ENCODE measurements at places on chromosomes 3 and 15.
A peak's percentile ranks its signal among the peaks of the same experiment; 100 is the strongest.

- DNase-seq = no peak
These were observed 703.7 kb downstream of the NLGN1 start for GRCh38 chr3:174101244-174101643.

GRCh38 chr3:45116350-45116749, 29.8 kb downstream of the CDCP1 start:
- no peak for DNase-seq

GRCh38 chr3:138234401-138235179, 47.5 kb downstream of the ARMC8 start:
- no peak for DNase-seq

DNA sequence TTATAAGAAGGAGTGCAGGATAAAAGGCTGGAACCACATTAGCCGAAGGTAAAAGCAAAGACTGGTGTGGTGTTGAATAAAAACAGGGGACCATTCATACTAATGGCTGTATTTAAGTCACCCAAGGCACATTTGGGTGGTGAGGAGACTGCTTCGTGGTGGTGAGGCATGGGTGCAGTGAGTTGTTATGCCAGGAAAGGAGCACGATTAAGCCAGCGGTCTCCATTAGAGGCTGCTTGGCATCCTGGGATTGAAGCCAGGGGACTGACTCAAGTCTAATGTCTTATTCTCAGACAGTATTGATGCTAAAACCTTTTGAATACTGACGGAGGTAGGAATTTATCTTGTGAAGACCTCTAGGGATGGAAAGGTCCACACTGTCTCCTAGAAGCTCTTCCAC, 21.9 kb downstream of the FEM1B start:
- no peak for DNase-seq

DNA sequence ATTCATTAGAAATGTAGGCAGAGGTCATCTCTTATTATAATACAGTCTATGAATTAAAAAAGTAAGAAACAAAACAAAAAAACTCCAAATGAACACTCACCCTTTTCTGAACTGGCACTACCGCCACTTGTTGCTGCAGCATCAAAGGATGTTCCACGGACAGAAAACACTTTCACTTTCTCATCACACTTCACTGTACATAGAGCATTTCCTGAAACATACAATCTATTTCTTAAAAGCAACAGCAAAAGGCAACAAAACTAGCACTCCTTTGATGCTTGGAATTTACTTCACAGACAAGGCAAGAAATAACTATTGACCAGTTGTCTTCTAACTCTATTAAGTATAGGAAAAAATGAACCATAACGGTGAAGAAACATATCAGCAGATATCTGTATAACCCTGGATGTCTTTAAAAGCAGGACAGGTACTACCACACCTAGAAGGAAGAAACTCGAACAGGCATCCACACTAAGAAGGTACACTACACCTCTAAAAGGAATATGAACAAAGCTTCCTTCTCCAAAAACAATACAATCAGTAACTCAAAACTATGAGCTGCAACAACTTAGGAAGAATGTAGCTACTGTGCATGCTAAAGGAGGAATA, 24.9 kb downstream of the ETFA start:
- no peak for DNase-seq

DNA sequence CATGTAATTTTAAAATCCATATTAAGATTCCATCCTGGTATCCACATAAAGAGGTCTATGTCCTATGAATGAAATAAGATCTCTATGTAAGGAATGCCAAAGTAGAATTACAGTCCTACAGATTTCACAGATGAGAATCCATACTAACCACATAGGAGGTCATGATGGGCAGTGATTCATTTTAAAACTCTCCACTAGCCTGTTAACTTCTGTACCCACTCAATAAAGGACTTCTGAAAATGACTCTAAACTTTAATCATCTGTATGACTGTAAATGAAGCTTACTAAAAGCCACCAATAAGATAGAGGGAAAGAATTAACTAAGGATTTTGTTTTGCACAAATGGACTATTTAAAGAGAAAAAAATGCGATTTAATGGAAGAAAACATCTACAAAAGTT, 28.7 kb downstream of the MORC1 start:
- no peak for DNase-seq

- no peak for DNase-seq
These were observed 3.6 kb downstream of the DUOX2 start for GRCh38 chr15:45110256-45110820.

GRCh38 chr3:144107923-144108322, 136.3 kb downstream of the DIPK2A start:
- no peak for DNase-seq

DNA sequence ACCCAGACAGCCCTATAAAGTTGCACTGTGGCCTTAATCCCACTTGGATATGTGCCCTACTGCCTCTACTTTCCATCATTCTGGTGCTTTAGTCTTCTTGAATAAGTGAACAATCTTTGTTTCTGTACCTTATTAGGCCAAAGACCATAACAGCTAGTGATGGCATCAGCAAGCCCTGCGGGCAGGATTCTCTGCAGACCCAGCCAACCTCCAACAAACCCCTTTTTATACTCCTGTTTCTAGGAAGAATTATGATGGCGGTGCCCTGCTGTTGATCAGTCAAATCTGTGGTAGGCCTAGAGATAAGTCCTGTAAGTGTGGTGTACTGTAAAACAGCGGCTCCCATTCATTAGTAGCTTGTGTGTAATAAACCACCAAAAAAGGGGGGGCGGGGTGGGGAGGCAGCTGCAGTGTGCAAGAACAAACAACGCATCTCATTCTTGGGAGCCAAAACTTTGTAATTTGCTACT, 40.5 kb downstream of the SOX2 start:
- no peak for DNase-seq

DNA sequence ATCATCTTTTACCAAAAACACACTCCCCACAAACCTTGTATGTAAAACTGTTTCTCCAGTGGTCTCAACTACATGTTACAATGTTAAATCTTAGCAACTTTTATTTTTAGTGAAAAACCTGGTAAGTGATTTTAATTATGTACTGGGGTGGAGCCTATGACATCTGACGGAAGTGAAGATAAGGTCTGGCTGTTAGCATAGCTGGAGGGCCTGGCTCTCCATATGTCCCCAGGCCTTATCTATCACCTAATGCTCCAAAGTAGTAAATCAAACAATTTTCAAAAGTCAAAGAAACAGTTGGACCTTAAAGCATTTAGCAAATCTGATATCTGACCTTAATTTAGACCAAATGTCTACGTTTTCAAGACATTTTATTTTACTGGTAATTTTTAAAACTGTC, 173.6 kb upstream of the SMAD3 start:
- no peak for DNase-seq

- DNase-seq = no peak
These were observed 42.3 kb upstream of the KLHL25 start for GRCh38 chr15:85837011-85837433.

DNA sequence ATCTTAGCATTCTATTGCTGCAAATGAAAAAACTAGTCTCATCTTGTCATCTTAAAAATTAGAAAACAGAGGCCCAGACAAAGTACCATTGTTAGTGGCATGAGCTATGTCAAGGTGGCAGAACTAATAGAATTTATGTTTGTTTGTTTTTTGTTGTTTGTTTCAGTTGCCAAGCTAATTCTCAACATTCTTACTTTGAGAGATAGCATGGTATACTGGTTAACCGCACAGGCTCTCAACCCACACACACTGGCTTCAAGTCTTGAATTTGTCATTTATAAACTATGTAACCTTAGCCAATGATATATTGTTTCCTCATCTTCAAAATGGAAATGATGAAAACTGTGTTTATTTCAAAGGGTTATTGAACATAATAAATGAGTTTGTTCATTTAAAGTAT, 367.6 kb upstream of the PLSCR5 start:
- no peak for DNase-seq

DNA sequence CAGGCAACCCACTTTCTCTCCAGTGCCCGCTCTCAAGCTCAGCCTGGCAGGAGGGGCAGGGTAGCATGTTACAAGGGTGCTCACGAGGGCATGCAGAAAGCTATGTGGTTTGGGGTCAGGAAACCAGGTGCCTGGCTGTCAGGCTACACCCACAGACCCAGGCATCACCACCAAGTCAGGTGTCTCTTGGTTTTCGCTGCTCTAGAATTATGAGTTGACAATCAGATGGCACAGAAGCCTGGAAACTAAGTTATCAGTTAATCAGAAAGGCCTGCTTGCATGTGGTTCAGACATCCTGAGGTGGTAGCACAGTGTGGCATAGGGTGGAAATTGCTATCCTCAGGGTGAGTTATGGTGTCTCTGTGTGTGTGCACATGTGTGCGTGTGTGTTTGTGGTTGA, 16.2 kb upstream of the CCR9 start:
- DNase-seq = no peak

DNA sequence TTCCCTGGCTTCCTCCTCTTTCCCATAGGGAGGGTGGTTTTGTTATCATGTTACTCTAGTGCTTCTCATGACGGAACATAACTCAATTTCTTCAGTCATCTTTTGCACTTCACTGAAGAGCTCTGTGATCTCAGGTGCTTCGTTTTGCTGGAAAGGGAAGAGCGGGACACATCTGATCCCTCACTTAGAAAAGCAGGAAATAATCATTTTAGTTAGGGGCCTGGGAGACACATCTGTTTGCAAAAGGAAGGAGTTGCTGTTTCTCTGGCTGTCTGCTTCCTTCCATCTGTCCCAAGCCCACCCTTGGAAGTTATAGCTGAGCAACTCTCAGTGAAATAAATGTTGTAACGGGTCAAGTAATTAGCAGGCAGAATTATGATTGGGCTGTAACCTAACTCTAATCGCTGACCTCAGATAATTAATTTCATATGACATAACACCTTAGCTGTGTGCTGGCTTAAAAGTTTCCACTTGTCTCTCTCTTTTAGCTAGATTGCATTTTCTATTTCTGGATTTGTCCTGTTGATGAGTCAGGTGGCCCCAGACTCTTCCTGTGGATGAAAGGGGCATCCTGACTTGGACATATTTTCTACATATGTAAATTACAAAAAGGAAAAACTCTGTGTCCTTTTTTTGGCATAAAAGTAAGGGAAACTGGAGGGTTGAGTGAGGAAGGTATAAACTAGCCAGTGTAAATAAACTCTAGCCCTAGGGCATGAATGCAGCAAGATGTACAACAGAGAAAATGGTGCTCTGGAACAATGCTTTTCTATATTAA, 11.0 kb upstream of the FILIP1L start:
- no peak for DNase-seq

DNA sequence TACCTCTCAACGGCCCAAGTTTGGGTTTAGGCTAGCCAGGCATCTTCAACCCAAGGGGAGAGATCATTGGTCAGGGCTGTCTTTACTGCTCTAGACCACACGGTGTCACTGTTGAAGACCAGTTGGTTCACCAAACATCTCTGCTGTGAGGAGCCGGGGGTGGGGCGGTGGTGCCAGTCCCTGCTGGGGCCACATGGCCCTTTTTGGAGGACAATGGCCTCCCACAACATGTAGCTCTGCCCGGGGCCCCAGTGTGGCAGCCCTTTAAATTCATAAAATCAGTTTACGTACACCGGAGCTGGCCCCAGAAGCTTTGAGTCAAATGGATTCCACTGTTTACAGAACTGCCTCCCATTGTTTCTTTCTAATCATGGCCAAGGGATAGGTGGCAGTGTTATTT, 19.1 kb upstream of the TM4SF18 start:
- no peak for DNase-seq

GRCh38 chr15:61869656-61870055, 190.6 kb downstream of the VPS13C start:
- no peak for DNase-seq

GRCh38 chr3:147191795-147192385, 214.5 kb downstream of the ZIC4 start:
- peak; percentile 37 for DNase-seq

GRCh38 chr3:60131618-60132017, 1081.8 kb upstream of the CFAP20DC start:
- no peak for DNase-seq

DNA sequence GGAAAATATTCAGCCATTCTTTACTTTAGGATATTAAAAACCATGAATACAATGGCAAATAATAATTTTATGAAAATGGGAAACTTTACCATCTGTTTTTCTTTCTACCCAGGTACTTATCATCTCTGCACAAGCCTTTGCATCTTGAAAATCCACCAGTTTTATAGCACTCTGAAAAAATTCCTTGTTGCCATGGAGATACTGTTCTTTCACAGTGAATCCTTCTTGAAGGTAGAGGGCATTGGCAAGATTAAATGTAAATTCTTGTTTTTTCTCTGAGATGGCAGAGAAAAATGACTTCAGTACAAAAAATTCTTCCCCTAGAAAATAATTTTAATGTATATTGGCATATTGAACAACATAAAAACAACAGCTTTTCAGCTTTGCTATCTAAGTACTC, 6.9 kb downstream of the SERPINI2 start:
- DNase-seq = no peak

GRCh38 chr15:68151277-68151676, 53.9 kb downstream of the CALML4 start:
- DNase-seq = no peak

All from right forelimb (tissue), 1 donor.